ENCODE measurements at places on chromosomes 3 and 15.

DNA sequence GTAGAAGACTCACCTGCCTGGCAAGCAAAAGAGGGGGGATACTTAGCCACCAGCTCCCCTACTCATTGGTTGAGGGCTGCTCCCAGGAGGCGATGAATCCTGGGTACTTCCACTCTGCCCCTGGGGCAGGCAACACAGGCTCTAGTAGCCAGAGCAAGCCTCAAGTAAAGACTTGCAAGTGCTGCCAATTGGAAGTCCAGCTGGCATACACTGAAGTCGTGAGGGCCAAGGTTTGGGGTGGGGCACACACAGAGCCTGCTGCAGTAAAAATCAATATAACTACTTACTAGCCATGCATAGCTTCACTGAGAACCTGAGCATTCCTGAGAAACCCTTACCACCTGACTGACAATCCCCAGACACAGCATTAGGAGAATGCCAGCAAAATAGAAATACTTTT is 123.0 kb upstream of the EIF1B start:
- no peak for DNase-seq

DNA sequence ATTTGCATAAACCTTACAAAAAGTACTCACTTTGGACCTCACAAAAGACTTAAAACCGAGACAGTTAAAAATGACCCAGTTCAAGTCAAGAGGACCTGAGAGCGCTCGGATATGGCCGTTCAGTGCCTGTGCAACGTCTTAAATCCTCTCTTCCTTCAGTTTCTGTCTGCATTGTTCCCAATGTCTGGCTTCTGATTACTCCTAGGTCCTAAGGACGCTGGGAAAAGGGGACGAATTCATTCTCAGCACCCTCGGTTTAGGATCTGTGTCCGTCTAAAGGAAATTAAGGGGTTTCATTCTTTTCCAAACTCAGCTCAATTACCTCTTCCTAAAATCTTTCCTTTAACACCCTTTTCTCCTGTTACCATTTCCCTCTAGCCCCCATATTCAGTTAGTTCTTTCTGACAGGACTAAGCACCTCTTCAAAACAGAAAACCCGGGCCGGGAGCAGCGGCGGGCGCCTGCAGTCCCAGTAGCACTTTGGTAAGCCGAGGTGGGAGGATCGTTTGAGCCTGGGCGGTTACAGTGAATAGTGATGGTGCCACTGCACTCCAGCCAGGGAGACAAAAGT is 970 bp downstream of the DPPA4 start:
- DNase-seq = peak; percentile 5

GRCh38 chr3:149970716-149971402 is at the start of gene PFN2:
PFN2 (minus strand) TSS chr3:149970895; CDS start chr3:149970856, 39 bp downstream.
- peak; percentile 52 for DNase-seq

DNA sequence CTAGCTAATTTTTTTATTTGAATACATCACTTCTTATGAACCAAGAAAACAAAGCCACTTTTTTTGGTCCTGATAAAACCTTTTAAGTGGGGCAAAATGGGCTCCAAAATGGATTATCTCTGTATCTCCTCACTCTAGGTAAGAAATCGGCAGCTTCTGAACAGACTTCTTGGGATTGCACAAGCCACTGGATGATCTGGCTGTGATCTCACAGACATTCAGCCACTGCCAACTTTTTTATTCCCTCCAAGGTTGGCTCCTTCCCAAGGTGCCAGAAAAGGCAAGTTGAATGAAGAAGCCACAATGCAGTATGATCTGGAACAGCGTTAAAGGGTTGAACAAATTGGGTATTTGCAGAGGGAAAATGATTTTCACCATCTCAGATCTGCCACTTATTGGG is 73.2 kb downstream of the PRICKLE2 start:
- DNase-seq = no peak

DNA sequence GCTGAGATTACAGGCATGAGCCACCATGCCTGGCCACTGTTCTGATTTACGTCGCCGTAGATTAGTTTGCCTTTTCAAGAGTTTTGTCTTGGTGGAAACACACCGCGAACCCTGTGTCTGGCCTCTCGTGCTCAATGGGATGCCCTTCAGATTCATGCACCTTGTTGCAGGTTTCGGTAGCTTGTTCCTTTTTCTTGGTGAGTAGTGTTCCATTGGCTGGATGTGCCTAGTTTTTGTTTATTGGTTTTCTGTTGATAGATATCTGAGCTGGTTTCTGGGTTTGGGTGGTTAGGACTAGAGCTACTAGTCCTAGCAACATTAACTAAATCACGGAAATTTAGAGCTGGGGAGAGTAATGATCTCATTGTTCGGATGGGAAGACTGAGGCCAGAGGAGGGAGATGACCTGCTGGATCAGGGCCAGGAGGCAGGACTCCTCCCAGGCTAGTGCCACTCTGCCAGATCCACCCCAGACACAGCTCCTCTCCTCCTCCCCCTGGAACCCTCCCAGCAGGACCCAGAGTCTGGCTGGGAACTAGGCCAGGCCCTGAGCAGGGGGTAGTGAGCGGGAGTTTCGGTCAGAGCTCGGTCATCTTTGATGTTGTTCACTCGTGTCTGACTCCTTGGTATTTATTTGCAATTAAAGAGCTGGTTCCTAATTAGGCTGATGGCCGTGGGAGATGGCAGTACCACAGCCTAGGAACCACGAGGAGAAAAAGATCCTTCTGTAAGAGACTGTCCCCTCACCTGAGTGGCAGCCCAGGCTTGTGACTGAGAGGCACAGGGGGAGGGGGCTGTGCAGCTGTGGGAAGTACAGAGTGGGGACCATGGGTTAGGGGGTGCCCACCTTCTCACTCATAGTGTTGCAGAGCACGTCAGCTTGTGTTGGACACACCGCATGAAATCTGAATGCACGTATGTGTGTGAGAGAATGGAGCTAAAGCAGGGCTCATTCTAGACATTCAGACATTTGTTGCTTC is 73.4 kb downstream of the SMAD6 start:
- no peak for DNase-seq

GRCh38 chr15:32733281-32733680 is 15.5 kb downstream of the GREM1 start:
- DNase-seq = no peak

GRCh38 chr3:188214442-188214841 is 60.5 kb downstream of the LPP start:
- no peak for DNase-seq

DNA sequence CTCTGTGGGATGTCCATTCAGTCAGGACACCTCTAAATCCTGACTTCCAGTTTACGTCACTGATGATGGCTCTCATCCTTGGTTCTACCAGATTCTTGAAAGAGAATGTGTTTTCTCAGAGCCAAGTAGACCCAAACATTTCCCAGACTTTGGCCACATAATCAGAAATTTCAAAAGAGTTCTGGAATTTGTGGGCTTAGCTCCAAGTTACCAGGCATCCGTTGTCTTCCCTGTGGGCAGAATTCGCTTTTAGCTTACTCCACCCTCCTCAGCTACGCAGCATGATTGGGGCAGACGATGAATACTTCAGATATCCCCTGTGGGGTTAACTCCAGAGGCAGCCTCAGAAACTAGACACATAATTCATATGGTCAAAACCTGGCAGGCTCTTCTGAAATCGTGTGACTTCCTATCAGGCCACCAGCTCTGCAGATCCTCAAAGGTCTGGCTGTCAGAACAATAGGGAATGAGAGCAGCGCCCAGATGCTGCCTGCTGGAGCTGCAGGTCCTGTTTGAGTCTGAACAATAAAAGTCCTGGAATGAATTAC is 30.6 kb downstream of the CRTC3 start:
- no peak for DNase-seq

DNA sequence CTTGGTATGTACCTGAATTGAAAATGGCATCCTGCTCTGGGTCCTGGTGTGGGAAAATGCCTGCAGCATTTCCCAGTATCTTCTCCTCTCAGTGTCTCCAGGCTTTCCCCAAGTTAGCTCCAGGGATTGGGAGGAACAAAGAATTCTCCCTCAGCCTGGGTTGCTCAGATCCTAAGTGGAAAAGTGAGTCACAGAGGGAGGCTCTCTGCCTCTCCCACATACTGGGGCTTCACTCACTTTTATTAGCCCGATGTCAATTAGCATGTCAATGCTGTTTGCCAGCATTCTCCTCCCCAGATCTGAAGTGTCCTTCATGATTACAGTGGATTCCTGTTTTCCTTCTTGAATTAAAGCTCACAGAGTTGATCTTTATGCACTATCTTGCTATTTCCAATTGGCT is 655.0 kb downstream of the EPHA3 start:
- DNase-seq = no peak

- no peak for DNase-seq
Measured at GRCh38 chr15:48058371-48058770, 62.4 kb upstream of the SLC24A5 start.

GRCh38 chr15:25407950-25408349 is 30.9 kb downstream of the UBE3A start:
- no peak for DNase-seq

DNA sequence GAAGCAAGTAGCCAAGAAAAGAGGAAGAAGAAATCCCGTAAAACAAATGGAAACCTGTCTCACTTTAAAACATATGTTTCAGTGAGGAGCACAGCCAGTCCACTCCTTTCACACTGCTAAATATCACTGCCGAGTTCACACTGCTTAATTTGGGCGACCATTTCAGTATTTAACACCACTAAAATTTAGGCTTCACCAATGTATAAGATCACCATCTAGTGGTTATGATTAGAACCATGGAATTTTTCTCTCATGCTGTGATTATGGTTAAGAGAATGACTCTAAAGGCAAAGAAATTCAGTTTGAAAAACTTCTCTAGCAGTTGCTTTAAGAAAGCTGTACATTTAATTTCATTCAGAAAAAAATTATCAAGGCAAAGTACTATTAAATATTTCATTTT is 16.6 kb downstream of the SLC4A7 start:
- no peak for DNase-seq

DNA sequence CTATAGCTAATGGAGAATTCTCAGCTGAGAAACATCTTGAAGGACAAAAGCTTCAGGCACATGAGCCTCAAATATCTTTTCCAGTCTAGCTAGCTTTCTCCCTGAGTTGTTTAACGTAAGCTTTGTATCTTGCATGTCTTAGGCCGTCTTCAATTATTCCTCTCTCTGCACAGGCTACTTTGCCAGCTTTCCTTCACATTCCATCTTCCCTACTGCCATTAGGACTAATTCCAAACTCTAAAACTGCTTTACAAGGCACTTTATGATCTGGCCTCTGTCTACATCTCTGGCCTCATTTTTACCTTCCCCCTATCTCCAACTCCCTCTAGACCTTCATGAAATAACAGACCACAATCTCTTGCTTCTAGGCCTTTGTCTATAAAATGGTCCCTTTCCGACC is 171.4 kb downstream of the GREM1 start:
- no peak for DNase-seq

- DNase-seq = no peak
Measured at GRCh38 chr3:177378168-177378567, 180.9 kb upstream of the TBL1XR1 start.

- DNase-seq = no peak
Measured at GRCh38 chr15:77186594-77187011, 115.7 kb upstream of the TSPAN3 start.

- no peak for DNase-seq
Measured at GRCh38 chr3:182671942-182672341, 121.4 kb upstream of the ATP11B start.

GRCh38 chr3:106824856-106825255 is 552.4 kb upstream of the CCDC54 start:
- no peak for DNase-seq

DNA sequence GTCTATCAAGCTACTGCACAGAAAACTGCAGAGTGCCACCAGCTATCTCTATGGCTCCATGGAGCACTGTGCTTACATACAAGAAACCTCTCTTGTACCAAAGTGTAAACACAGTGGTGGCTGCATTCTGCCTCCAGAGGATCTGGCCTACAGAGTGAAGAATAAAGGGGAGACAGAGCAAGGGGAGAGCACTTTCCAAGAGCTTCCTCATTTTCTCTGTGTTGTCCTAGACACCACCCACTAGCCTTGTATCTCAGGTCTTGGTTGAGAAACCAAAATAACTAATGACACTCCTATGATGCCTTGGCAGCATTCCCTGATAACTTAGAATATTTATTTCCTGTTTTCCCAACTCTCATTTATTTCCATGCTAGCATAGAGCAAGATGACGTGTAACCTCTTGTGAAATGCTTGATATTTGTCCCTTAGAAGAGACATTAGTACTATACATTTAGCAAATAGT is 56.9 kb upstream of the PHLDB2 start:
- DNase-seq = no peak

- no peak for DNase-seq
Measured at GRCh38 chr15:77393471-77393840, 26.4 kb downstream of the PEAK1 start.

- no peak for DNase-seq
Measured at GRCh38 chr3:171056528-171056927, 30.0 kb upstream of the SLC2A2 start.

GRCh38 chr15:42920519-42921341 is at the start of gene TTBK2:
TTBK2 (minus strand) TSS chr15:42920778; CDS start chr15:42878617, 42,161 bp downstream.
- peak; percentile 96 for DNase-seq

DNA sequence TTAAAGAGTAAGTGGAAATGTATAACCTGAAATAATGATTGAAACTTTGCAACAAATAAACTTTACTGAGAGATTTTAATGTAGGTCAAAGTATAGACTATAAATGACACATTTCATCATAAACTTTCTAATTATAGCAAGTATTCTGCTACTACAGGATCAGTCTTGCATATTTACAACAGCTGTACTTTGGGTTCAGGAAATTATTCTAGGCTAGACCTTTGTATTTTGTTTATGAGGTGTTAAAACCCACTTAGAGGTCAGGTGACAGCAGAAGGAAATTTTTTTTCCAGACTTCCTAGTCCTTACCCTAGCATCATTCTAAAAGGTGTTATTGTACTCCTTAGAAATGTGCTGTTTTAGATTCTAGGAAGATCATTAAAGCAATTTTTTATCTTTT is 2.3 kb downstream of the RNF7 start:
- DNase-seq = no peak

GRCh38 chr3:24943961-24944360 is 449.3 kb upstream of the THRB start:
- no peak for DNase-seq

- DNase-seq = no peak
Measured at GRCh38 chr3:156630081-156630772, 44.2 kb upstream of the TIPARP start.

DNA sequence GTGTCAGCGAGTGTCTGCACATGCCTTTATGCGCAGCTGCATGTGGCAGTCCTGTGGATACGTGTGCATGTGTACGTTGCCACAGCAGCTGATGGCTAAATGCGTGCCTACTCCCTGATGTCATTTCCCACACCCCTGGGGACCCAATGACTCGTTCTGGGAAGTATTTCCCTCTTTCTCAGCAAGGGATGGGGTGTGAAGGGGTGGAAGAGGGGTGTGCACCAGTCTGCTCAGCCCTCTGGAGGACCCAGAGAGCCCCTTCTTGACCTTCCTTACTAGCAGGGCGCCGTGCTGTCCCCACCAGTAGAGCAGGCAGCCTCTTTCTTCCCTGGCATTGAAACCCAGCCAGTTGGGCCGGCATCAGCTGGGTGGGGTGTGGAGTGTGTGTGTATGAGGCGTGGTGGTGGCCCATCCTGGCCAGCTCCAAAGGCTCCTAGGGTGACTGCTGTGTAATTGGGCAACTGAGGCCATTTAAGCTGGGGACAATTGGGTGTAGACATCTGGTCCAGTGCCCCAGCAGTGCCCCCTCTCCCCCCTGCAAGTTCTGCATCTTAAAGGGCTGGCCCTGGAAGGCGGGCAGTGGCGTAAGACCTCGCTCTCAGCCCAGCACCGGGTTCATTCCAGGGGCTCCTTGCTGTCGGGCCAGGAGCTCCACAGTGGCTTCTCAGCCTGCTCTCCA is 19.2 kb downstream of the SNX33 start:
- DNase-seq = no peak

- DNase-seq = no peak
Measured at GRCh38 chr3:169668957-169669741, 5.6 kb upstream of the MECOM start.

- DNase-seq = no peak
Measured at GRCh38 chr15:59251001-59251845, 44.6 kb downstream of the LDHAL6B start.

GRCh38 chr3:112514527-112515128 is 15.4 kb upstream of the BTLA start:
- DNase-seq = no peak
